EL (cell line): ENCODE measurements at places on chromosomes 7 and 10.

DNA sequence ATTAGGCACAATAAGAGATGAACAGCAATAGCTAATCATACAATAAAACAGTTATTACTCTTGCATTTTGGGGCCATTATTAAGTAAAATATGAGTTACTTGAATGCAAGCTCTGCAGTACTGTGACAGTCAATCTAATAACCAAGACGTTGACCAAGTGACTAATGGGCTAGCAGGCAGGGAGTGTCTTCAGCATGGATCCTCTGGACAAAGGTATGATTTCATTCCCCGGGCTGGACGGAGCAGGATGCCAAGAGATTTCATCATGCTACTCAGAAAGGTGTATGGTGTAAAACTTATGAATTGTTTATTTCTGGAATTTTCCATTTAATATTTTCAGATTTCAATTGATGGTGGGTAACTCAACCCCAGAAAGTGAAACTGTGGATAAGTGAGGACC, 80.9 kb downstream of the SHH start:
- no peak for DNase-seq

GRCh38 chr10:71644307-71645180, 75.0 kb downstream of the C10orf105 start:
- DNase-seq, result no peak

DNA sequence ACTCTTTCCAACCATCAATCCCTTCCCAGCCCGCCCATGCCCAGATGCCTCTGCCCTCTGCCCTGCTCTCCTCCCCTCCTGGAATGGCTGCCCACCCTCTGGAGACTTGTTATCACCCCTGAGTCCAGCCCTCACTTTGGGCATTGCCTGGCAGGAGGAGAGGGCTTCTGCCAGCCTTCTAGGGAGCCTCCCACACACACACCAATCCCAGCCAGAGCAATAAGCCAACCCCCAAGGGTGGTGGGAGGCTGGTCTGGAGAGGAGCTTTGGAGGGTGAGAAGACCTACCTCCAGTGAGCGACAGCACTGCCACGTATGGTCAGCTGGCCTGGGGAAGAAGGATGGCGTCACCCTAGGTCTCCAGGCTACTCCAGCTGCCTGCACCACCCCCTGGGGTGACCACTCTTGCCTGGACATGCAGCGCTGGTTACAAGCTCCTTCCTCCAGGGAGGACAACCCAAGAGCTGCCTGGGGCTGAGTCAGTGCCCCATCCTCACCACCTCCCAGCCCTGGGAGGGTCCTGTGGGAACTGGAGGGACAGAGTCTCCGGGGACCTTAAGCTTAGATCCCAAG, 8.4 kb downstream of the C10orf105 start:
- no peak for DNase-seq

DNA sequence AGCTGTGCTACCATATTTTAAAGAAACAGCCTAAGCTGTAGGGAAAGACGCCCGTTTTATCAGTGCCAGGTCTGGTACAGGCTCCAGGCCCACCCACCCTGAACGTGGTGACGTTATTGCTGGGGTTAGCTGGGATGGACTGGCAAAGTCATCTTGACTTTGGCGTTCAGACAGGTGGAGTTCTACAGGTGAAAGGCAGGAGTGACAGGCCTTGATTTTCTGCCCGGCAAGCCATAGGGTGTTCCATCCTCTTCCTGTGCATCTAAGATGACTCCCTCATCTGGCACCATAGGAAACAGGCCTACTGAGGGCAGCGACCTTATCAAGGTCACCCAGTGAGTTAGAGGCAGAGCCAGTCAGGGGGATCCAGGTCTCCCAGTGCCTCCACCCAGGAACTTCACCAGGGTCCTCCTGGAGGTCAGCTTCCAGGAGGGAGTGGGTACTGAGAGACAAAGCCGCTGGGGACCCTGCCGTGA, 41.6 kb downstream of the HK1 start:
- DNase-seq, result no peak

DNA sequence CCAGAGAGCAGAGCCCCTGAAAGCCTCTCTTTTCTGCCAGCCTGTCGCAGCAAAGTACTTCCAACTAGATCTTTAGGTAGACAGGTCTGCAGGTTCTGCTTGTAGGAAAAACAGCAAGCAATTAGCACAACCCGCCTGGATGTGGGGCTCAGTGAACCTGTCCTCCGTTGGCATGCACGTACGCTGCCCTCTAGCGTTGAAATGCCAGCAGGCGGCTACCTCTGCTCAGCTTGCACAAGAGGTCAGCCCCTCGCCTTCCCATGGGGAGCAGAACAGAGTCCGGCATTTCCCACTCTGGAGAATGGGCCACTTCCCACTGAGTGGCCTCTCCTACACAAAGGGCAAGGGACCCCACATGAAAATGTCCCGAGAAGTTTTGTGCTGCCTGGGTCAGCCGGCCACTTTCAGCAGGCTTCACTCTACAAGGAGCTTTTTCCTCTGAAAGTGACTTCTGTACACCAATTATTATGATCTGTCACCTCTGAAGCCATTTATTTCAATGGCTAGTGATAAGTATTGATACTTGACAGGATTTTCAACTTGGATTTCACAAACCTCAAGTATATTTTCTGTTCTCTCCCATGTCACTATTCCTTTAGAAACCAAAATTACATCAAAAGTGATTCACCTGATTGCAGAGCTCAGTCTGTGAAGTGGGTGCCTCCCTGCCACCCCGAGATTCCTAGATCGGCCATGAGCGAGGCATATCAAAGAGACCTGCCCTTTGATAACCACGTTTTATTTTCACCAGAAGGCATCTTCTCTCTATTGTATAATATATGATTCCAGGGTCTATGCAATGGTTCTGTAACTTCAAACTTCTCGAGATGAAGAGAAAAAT, 56.7 kb downstream of the JCAD start:
- peak; percentile 69 for DNase-seq

DNA sequence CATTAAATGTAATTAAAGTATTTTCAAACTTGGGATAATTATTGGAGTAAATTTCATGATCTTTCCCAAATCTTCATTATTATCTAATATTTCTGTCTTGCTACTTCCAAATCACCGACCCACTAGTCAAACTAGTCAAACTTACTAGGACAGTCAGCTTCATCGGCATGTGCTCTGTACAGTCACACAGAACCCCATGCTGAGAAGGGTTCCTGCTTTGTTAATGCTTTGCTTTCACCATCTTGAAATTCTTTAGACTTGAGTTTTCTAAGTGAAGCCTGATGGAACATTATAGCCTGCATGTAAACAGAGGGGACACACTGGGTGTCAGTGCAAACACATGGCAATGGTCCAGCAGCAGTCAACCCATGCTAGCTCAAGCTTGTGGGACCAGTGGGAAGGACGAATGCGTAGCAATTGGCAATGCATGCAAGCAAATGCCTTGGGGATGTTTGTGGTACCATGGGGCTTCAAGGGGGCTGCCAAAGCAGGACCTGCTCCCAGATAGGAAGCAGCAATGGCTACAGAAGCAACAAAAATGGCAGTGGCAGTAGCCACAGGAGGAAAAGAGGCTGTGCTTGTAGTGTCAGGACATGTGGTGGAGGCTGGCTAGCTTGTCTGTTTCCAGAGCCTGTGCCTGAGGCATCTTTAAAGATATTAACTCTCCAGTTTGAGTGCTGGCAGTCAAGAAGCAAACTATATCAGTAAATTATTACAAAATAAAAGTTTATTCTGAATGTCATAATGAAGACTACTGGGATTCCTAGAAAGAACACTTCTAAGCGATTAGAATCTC, 441.1 kb upstream of the SEMA3D start:
- peak; percentile 7 for DNase-seq

DNA sequence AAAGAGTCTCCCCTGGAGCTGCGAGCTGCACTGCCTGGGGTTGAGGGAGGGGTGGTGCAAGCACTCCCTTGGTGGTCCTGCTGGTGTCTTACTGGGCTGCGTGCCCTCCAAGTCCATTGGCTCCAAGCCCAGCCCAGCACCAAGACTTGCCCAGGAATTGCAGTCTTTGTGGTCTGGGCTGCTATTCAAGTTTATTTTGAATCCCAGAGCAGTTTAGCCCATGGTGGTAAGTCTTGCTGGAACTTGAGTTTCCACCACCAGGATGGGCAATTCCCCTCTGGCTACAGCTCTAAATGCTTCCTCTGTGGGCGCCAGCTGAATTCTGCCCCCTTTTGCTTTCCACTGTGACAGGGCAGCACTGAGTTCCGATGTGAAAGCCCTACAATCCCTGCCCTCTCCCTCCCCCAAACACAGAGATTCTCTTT, 25.1 kb downstream of the GALNT11 start:
- DNase-seq, result no peak

- no peak for DNase-seq
These were observed 7.8 kb downstream of the NPTX2 start for GRCh38 chr7:98624846-98625420.

DNA sequence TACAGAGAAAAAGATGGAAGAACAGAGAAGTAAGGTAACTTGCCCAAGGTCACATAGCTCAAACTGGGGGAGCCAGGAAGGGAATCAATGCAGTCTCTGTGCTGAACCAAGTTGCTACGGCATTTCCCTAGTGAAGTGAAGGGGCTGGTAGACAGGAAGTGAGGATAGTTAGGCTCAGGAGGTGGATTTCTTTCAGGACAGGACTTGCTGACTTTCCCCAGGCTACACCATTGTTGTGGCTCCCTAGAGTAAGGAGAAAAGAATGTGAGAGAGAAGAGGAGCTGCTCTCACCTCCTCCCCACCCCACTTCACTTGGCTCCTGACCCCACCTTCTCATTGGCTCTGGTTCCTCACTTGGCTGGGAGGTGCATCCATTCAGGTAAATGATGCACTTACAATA, 316.9 kb downstream of the INHBA start:
- DNase-seq, result peak; percentile 15
